ENCODE measurements at places on chromosomes 16 and 17.

- no peak for DNase-seq
These were observed 30.7 kb downstream of the PRKAR1A start for GRCh38 chr17:68542698-68543463.

DNA sequence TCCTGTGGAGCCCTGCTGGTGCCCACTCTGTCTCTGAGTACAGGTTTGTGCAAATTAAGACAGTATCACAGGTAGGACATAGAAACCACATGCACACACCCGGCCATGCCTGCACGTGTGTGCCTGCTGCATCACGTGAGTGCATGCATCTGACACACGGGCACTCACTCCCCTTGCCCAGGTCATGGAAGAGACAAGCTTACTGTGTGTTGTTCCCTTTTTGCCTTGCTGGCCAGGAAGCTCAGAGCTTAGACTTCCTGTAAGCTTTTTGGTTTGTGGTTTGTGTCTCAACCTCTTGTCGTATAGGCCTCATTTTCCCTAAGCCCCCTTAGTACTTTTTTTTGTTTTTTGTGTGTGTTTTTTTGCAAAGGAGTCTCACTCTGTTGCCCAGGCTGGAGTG is 25.0 kb downstream of the ZNF469 start:
- no peak for DNase-seq

- peak; percentile 72 for DNase-seq
These were observed 269.6 kb downstream of the SNX29 start for GRCh38 chr16:12245921-12246720.

- DNase-seq: no peak
These were observed 6.5 kb downstream of the ABHD15 start for GRCh38 chr17:29560316-29560715.

- DNase-seq: no peak
These were observed 281.6 kb downstream of the RBFOX1 start for GRCh38 chr16:7614021-7614795.

DNA sequence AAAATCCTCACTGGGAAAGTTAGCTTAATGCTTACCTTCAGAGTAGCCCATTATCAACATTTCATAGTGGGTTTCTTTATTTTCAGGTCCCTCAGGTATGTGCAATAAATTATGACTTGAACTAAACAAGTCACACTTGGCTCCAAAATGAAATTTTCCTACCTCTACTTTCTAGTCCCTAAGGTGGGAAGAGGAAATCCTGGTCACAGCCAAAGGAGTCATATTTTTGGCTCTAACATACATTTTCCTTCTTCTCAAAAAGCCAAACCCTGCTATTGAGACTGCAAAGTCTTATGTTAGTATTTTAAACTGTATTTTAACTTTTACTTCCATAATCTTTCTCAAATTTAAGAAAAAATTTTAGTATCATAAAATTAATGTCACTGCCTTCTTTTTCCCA is 128.9 kb downstream of the BRIP1 start:
- no peak for DNase-seq

GRCh38 chr17:64337676-64338075 is 53.0 kb downstream of the PECAM1 start:
- no peak for DNase-seq

DNA sequence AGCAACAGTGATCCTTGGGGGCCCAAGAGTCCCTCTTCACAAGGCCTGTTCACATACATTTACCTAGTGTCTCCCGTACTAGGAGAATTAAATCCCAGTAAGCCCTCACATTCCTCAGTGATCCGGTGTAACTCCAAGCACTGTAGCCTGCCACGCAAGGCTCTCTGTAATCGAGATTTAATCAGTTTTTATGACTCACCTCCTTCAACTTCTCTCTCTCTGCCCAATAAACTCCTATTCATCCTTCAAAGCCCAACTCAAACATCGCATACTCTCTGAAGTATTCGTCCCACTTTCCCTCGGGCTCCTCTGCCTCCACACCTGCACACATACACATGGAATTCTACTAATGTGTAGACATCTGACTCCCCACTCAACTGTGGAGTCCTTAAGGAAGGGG is 141.8 kb downstream of the CMIP start:
- no peak for DNase-seq

GRCh38 chr17:48283411-48283810 is 146.6 kb downstream of the SKAP1 start:
- DNase-seq: peak; percentile 22

DNA sequence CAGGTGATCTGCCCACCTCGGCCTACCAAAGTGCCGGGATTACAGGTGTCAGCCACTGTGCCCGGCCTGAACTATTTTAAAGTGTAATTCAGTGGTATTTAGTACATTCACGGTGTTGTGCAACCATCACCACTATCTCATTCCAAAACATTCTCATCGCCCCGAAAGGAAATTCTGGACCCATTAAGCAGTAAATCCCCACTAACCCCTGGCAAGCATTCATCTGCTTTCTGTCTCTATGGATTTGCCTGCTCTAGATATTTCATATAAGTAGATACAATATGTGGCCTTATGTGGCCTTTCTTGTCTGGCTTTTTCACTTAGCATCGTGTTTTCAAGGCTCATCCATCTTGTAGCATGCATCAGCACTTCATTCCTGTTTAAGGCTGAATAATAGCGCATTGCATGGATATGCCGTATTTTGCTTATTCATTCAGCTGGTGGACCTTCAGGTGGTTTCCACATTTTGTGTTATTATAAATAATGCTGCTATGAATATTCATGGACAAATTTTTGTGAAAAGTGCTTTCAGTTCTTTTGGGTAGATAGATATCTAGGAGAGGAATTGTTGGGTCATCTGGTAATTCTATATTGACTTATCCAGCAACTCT is 8.4 kb upstream of the HERPUD1 start:
- DNase-seq: no peak

- no peak for DNase-seq
These were observed 13.1 kb downstream of the SLC16A6 start for GRCh38 chr17:68277807-68278206.

DNA sequence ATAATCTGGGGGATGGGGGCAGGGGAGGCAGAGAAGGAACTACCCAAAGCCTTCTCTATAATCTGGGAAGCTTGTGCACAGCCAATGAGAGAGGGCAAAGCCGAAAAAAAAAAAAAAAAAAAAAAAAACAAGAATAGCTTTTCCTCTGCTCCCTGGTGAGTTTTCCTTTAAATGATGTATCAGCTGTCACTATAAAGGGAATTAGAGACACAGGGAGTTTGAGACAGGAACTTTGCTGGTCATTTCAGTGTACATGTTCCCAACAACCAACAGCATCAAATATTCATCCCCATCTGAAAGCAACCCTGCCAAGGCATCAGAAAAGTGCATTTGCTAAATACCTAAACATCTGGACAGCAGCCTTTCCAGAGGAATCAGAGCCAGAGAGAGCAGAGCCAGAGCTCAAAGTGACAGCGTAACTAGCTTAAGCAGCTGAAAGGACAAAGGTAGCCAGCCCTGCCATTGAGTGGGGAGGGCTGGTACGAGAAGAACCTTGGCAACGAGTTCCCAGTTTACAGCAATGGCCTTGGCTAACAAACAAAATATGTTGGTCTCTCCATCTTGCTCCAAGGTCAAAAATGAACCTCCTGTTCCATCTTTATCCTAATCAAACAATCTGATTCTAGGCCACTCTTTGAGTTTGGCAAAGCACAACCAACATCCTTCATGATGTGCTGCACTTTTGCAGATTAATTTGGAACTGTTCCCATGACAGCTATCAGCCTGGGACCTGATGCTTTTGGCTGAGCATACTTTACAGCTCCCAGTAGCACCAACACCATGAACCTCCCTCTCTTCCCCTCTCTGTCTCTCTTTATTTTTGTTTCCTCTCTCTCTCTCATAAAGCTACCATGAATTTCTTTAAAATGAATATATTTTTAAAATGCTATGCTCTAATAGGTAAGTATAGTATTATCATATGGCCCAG is 143.7 kb upstream of the GNAO1 start:
- no peak for DNase-seq

GRCh38 chr16:82646504-82646903 is 19.7 kb downstream of the CDH13 start:
- no peak for DNase-seq

- DNase-seq: no peak
These were observed 20.0 kb downstream of the UBALD1 start for GRCh38 chr16:4594433-4595410.

DNA sequence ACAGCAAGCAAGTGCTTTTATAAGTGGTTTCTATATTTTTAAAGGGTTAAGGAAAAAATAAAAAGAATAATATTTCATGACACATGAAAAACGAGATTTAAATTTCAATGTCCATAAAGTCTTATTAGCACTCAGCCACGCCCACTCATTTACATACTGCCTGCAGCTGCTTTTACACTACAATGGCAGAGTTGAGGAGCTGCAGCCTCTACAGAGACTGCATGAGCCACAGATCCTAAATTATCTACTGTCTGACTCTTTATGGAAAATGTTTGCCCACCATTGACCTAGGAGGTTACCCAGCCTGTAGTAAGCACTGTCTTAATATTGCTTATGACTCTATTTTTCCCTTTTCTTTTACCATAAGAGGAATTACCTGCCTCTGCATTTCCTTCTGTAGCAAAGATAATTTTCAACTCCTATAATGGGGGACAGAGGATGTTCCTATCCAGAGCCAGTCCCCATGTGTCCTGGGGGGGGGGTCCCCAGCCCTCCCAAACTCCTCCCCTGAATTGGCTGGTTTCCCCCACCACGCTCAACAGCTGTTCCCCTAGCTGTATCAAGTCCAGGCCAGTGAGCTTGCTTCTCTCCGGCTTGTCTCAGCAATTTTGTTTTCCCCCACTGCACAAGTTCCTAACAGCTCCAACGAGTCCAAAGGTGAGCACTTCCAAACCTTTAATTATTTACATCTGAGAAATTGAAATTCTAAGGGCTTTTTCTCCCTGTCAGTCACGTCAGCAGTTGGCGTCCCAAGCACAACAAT is 139.4 kb upstream of the ERCC4 start:
- no peak for DNase-seq

- no peak for DNase-seq
These were observed 4.1 kb downstream of the WDR45B start for GRCh38 chr17:82644148-82644547.

GRCh38 chr16:23448392-23448791 is 4.6 kb downstream of the COG7 start:
- DNase-seq: no peak

DNA sequence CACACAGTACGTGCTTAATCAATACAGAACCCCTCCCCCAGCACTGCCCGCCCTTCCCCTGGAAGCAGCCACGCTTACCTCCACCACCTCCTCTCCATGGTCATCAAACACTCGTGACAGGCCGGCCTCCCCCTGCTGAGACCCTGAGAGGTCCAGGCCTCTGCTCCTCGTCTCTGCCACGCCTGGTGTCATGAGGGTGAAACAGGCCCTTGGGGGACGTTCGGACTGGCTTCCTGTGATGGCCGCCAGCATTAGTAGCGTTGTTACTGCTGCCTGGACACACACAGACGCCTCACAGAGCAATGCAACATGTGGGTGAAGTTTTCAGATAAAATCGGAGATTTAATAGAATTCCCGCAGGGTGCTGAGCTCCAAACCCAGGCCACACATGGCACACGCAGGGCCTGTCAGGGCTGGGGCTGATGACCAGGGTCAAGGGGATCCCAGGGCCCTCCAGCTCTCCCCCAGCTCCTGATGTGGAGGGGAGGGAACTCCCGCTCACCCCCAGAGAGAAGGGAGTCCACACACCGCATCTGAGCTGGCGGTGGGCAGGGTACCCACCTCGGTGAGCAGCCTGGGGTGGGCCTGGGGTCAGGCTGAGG is 15.9 kb upstream of the SLC38A10 start:
- DNase-seq: no peak

GRCh38 chr16:19238406-19238805 is 47.1 kb upstream of the CLEC19A start:
- DNase-seq: no peak

GRCh38 chr17:46842835-46843234 is 8.5 kb upstream of the WNT9B start:
- DNase-seq: no peak

- DNase-seq: no peak
These were observed 51.8 kb upstream of the JPH3 start for GRCh38 chr16:87550495-87550961.

GRCh38 chr17:72121164-72122009 is 567 bp downstream of the SOX9 start:
- DNase-seq: peak; percentile 47

DNA sequence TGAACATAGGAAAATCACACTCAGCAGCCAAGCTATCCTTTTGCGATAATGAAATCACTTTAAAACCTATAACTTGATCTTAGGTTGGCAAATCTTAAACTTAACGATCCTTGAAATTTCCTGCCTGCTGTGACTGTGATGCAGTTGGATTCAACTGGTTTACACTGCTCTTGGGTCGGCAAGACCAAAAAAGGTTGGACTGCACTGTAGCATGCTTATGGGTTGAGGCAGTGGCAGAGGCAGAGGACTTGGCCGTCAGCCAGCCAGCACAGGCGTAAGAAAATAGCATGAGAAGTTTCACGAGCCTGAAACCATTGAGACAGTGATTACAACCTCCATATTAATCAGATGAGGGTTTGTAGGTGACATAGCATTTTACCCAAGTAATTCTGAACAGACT is 21.4 kb downstream of the WSB1 start:
- peak; percentile 87 for DNase-seq

GRCh38 chr16:77898671-77899211 is 110.4 kb downstream of the VAT1L start:
- DNase-seq: no peak
